Activated naive CD8-positive, alpha-beta T cell treated with anti-CD3 and anti-CD28 coated beads, Interleukin-2, amount 50 U/mL, for 16 hours (primary cell): ENCODE measurements at places on chromosomes 6 and 20.
A peak's percentile ranks its signal among the peaks of the same experiment; 100 is the strongest.

DNA sequence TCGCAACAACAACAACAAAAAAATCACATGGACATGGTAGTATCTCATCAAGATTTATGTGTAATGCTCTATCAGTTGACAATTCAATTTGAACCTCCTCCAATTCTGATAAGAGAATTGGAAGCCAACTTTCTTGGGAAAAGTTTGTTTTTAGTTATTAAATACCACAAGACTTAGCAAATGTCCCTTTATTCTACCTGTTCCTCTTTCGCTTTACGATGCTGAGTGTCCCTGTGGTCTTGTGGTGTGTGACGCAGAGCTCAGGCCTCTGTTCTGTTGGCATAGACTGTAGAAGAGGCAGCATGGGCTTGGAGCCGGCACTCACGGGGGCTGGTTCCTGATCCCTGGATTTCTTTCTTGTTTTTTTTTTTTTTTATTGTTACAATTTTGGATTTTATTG lies 76.7 kb downstream of the PSMB1 start:
- DNase-seq, result no peak

DNA sequence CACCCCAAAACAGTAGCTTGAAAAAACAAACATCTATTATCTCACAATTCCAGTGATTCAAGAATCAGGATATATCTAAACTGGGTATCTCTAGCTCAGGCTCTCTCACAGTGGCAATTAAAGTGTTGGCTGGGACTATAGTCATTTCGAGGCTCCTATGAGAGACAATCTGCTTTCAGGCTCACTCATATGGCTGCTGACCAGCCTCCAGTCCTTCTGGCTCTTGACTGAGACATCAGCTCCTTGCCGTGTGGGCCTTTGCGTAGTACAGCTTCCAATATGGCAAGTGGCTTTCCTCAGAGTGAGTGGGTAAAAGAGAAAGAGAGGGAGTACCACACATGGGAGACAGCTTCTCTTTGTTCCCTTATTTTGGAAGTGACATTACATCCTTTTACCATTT lies 327.2 kb downstream of the CENPW start:
- DNase-seq, result no peak

- DNase-seq, result no peak
Observed at GRCh38 chr6:7249391-7249790, 63.6 kb downstream of the SSR1 start.

DNA sequence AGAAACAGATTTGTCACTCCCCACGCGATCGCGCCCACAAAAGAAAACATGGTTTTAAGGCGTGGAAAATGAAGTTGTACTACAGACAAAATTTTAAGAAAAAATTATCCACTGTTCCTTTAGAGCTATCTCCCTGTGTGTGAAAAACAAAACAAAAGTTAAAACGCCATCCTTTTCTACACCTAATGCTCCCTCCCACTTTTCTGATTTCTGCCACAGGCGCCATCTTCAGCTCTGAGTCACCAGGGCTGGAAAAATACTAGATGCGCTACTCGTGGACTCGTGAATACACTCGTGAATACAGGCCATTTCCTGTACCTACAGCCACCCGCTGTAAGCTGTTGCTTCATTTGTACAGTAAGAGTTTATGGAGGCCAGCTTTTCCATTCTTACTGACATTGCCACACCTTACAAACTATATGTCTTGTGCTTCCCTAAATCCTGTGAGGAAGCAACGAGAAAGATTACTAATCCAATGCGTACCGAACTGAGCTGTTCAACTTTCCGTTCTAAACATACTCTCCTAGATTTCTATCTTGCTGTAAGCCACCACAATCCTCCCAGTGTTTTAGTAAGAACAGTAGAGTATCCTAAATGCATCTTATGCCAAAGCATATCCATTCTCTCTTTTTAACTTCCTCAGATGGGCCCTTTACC lies 773 bp upstream of the AHI1 start:
- peak; percentile 29 for DNase-seq

GRCh38 chr20:24011282-24011681 lies 22.7 kb upstream of the GGTLC1 start:
- DNase-seq, result no peak

DNA sequence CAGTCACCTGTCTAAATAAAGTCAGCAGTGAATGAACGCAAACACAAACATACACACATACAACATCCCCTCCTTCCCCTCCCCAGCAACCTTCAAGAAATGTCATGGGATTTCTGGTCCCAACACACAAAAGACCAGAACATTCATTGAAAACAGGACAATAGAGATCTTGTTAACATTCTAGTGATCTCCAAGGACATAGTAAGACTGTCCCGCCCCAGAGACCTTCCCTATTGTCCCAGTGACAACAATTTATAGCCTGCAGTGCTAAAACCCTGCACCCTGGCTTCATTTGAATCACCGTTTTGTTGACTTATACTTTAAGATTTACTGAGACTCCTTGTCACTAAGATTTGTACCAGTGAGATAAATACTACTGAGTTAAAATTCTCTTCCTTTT lies 143.9 kb upstream of the NOX3 start:
- DNase-seq, result no peak

- DNase-seq, result peak; percentile 69
Observed at GRCh38 chr6:158559895-158560835, at the start of gene TMEM181. Gene TMEM181 (plus strand): TSS chr6:158560091. CDS start chr6:158560225, 134 bp downstream.

DNA sequence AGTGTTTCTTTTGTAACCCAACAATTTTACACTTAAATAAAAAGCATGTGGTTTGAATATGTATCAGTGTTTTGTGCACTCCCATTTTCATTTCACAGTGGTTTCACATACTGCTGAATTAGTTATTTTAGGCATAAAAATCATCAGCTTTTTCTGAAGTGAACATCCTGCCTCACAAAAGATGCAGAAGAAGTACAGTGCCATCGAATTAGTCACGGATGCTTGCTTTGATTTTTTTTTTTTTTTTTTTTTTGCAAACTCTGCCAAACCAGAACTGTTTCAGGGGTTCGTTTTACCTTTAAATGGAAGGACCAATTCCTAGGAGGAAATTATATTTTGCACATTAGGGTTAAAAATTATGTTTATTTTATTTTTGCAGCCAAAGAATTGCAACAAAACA lies 158.6 kb downstream of the RPS12 start:
- no peak for DNase-seq
